ENCODE measurements at places on chromosomes 1 and 21.

- DNase-seq: no peak
These were observed 431.0 kb downstream of the DPYD start for GRCh38 chr1:97489834-97490233.

DNA sequence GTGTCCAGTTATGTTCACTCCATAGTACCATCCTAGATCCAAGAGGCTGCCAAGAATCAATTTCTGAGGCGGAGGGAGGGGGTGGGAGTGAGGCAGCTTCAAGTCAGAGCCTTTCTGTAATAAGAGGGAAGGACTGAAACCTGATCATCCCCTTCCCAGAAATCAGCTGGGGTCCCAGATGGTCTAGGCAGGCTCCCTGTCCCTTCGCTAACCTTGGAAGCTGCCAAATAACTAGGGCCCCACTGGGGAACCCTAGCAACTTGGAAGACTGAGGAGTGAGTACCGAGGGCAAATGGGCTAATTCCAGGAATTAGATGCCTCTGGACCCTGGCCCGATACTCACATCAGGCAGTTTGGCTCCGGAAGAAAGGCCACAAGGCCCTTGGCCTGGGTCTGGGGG, 113.3 kb downstream of the NAV1 start:
- DNase-seq: no peak

GRCh38 chr1:207335695-207336363, 14.4 kb downstream of the CD55 start:
- no peak for DNase-seq

GRCh38 chr1:86416343-86416742, 7.6 kb upstream of the CLCA2 start:
- no peak for DNase-seq

DNA sequence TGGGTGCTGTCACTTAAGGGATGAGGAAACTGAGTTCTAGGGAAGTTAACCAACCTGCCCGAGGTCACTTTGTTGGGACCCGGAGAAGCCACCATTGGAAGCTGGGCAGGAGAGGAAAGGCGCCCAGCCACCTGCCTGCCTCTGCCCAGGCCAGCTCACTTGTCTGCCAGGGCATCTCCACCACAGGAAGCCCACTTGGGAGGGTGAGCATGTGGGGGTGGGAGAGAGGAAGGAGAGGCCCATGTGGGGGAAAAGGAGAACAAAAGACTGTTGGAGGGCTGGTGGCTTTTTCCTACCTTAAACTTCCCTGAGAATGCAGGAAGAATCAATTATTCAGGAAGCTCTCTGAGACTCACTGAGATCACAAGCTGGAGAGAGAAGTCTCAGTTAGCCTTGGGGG, 43.8 kb upstream of the SELENON start:
- no peak for DNase-seq

DNA sequence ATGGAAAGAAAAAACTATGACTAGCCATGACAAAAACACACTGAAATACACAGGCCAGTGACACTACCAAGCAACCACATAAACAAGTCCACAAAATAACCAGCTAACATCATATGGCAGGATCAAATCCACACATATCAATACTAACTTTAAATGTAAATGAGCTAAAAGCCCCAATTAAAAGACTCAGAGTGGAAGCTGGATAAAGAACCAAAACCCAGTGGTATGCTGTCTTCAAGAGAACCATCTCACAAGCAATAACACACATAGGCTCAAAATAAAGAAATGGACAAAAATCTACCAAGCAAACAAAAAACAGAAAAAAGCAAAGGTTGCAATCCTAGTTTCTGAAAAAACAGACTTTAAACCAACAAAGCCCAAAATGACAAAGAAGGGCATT, 476.2 kb upstream of the BEND5 start:
- DNase-seq: no peak

- no peak for DNase-seq
These were observed 86.4 kb upstream of the F3 start for GRCh38 chr1:94627771-94628498.

GRCh38 chr21:32844653-32845436, 73.3 kb upstream of the PAXBP1 start:
- no peak for DNase-seq

GRCh38 chr1:64337926-64338325, 132.0 kb upstream of the CACHD1 start:
- DNase-seq: no peak

DNA sequence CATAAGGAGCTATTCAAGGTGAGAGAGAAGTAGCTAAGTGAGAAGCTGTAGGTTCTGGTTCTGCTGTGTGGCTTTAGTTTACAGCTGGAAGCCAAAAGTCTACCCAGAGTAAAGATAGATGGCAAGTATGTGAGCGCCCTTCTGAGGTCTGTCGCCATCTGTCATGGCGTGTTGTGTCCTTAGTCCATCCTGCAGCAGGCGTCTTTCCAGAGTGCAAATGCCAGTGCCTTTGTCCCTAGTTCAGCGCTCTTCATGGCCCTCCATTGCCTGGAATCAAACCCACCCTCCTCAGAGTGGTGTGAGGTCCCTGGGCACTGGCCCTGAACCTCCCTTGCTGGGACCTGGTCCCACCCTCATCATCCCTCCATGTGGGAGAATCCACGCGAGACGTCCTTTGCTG, 96.6 kb downstream of the ADARB1 start:
- no peak for DNase-seq

- no peak for DNase-seq
These were observed 228.4 kb upstream of the NR5A2 start for GRCh38 chr1:199799116-199799515.

Measured in NCI-H187 treated with DMSO at 0.1 percent for 48 hours (cell line).